ENCODE measurements at places on chromosomes 6 and 20.
A peak's percentile ranks its signal among the peaks of the same experiment; 100 is the strongest.

- DNase-seq, result no peak
These were observed 57.5 kb upstream of the SLC4A11 start for GRCh38 chr20:3296261-3297078.

GRCh38 chr6:156634048-156634447, 143.1 kb upstream of the ARID1B start:
- DNase-seq, result no peak

DNA sequence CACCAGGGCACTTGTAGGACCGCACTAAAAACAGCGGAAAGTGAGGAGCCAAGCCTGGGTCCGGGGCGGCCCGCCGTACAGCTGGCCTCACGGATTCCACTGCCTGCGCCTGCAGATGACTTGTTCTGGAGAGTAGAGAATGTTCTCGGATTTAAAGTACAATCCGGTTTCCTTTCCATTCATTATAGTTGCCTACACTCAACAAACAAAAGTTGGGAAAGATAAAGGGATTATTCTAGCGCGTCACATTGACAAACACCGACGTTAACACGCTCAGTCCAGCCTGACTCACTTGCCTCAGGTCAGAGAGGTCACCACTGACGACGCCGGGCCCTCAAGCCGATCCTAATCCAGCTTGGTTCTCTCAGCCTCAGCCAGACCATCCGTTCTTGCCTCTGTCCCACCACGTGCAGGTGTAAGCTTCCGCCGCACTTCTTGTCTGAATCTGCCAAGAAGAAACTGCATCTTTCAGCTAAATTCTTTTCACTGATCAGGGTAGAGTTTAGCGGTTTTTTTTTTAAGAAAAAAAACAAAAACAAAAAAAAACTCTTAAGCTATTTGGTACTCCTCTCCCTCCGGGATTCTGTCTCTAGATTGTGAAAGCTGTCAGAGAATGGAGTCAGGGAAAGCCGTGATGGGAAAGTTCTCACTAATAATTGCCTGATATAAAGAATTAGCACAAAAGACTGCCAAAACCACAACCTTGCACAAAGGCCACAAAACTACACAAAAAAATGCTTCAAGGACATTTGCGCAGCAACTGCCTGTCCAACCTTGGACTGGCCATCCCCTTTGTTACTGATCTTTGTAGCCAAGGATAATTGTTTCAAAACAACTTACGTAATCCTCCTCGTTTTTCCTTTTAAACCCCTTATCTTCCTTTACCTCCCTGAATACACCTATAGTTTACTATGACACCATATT, 1.1 kb upstream of the PHF10 start:
- DNase-seq, result no peak

DNA sequence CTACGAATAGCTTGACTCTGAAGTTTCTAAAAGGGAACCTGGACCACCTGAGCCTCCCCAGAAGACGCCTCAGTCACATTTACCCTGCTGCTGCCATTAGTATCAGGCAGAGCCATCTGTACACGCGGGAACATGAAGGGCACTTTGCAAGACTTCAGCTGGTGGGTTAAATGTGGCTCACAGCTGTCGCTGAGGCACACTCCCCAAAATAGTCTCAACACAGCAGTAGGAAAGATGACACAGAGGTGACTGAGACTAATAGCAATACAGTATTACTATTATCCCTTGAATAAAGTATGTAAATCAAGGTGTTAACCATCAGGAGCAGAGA, 29.0 kb downstream of the PSMB1 start:
- no peak for DNase-seq

DNA sequence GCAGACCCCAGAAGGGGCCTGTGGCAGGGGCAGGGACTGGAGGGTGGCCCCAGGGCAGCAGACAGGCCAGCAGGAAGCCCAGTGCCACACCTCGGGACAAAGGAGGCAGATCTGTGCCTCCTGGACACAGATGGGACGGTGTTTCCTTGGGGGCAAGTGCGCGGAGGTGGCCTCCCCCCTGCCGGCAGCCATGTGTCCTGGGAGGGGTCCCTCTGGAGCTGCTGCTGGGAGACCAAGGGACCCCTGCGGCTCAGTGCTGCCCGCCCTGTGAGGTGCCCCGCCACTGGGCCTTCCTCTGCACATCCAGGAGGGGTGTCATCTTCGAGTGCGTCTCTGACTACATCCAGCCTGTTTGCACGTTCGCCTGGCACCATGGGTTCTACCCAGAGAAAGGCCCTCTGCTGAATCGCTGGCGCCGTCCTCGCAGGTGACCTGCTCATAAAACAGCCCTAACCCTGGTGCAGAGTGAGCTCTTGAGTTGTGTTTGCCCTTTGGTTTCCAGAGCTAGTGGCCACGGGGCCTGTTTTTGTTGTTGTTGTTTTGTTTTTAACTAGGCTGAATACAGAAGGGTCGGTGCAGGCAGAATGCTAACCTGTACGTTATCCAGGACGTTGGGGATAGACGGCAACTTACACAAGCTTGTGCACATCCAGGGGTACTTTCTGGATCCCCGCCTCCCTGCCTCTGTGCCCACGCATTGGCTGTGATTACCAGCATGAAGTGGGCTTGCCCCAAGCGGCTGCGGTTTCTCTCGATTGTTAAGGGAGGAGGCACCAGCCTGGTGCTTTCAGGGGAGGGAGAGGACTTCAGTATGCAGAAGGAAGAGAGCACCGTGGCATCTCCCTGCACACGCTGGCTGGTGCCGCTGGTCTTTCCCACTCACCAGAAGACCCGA, 1.3 kb upstream of the KCNQ2 start:
- no peak for DNase-seq

GRCh38 chr6:73585566-73586415, 65.0 kb upstream of the EEF1A1 start:
- DNase-seq, result no peak

- DNase-seq, result no peak
These were observed 1.9 kb upstream of the AFDN start for GRCh38 chr6:167824591-167825331.

- DNase-seq, result no peak
These were observed 135.7 kb upstream of the CCDC28A start for GRCh38 chr6:138637822-138638221.

- no peak for DNase-seq
These were observed 84.4 kb downstream of the EYA2 start for GRCh38 chr20:46978951-46979491.

DNA sequence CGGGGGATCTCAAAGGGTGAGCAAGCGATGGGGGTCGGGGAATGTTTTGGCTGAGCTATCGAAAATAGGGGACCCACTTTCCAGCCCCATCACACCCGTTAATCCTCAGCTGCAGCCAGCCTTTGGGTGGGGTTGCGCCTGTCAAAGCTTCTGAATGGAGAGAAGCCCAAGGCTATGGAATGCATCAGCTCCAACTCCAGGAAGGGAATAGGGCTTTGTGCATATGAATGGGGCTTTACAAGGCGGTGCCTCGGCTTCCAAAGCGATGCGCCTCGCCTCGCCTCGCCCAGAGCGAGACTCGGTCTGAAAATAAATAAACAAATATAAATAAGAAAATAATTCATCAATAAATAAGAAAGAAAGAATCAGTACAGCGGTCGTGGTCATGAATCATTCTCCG, 751.4 kb upstream of the DEFB115 start:
- DNase-seq, result no peak

DNA sequence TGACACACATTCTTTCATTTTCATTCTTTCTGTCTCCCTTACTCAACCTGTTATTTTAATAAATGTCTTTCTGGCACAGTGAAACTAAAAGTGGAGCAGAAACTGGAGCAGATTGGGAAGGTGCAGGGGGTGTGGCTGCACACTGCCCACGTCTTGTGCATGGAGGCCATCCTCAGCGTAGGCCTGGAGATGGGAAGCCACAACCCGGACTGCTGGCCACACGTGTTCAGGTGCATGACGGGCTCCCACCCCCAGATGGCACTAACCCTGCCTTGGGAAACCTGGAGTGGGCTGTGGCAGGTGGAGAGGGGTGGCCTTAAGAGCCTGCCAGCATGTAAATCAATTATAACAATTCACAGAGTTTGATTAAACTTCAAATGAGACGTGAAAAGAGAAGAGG, 71.4 kb upstream of the PBOV1 start:
- no peak for DNase-seq

DNA sequence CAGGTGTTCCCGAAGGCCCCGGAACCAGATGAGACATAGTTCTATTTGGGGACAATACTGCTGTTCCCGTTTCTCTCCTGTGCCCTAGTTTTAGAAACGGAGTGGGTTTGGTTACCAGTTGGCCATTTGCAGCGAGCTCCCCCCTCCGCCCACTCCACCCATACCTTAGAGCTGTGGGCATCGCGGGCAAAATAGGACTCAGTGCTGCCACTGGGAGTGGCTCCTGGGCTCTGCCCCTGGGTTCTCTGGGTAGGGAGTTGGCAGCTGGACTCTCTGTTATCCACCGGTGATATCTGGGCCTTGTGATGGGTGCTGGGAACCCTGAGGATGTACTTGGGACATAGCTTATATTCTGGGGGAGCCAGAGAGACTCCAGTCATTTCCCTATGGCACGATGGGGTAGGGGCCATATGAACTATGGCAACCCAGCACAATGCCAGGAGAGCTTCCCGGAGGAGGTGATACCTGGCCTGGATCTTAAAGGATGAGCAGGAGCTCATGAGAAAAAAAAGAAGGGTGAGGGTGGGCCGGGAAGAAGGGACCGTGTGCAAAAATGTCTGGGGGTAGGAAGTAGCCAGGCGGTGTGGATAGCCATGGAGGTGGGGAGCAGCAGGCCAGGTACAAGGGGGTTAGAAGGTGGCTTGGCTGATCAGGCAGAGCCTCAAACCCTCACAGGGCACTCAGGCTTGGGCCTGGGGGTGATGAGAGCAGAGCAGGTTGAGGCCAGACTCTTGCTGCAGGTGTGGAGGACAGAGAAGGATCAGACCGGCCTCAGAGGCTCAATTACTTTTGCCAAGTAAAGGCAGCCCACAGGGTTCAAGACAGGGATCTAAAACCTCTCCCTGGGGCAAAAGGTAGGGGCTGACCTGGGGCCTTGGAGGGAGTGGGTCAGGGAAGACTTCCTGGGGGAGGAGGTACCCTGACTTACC, 9.6 kb downstream of the SRC start:
- no peak for DNase-seq

DNA sequence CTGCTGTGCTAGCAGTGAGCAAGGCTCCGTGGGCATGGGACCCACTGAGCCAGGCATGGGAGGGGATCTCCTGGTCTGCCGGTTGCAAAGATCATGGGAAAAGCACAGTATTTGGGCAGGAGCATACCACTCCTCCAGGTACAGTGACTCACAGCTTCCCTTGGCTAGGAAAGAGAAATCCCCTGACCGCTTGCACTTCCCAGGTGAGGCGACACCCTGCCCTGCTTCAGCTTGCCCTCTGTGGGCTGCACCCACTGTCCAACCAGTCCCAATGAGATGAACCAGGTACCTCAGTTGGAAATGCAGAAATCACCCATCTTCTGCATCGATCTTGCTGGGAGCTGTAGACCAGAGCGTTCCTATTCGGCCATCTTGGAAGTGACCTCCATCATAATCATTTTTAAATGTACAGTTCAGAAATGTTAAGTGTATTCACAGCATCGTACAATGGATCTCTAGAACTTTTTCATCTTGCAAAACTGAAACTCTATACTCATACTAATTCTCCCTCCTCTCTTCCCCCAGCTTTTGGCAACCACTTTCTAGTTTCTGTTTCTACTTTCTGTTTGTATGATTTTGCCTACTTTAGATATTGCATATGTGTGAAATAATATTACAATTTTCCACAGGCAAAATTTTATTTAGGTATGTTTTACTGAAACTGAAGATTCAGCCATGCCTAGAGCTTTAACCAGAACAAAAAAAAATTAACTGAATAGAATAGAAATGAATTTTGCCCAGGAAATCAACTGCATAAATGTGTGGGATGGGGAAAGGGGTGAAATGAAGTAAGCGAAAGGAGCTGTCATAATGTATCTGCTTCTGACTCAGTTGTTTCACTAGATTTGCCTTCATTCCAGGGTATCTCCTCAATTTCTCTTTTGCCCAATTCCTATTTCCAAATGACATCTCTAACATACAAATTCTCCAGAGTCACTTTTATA, 100.0 kb downstream of the RWDD2A start:
- DNase-seq, result peak; percentile 27

GRCh38 chr6:149168968-149169367, 148.5 kb upstream of the TAB2 start:
- DNase-seq, result no peak

- DNase-seq, result no peak
These were observed 135.4 kb downstream of the SMOC2 start for GRCh38 chr6:168576388-168576787.

- no peak for DNase-seq
These were observed 68.3 kb upstream of the ASF1A start for GRCh38 chr6:118825661-118826060.

DNA sequence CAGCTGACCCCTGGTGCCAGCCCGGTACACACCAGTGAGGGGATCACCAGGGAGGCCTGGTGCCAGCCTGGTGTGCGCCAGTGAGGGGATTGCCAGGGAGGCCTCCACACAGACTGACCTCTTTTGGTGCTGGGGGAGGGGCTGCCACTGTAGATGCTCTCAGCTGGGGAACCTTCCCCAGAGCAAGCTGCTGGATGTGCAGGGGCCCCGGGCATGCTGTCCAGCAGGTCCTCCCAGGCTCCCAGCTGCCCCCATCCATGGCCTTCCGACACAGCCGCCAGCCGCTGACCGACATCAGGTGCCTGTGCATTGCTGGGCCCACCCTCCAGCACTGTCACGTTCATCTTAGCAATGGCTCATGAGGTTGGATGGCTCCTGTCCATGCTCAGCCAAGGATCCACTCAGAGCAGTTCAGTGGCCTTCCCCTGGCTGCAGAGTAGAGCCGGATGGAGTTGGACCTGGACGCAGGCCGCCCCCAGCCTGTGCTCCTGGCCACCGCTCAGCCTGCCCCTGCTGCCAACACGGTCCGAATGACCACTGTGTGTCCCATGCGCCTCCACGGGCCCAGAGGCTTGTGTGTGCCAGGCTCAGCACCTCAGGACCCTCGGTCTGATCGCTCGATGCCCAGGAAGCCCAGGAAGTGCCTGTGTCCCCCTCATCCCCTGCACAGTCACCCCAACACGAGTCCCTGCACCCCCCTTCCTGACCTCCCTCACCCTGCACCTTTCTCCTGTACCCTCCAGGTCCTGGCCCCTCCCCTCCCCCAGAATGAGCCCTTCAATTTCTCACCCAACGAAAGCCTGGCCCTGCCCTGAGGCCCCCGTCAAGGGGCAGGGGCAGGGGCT, 95.7 kb downstream of the YTHDF1 start:
- no peak for DNase-seq
